ENCODE measurements at places on chromosomes 16 and 17. TPM values are rescaled to one million over a fixed set of nuclear protein-coding genes. Genes with fewer than 3 reads are reported as not detected.

DNA sequence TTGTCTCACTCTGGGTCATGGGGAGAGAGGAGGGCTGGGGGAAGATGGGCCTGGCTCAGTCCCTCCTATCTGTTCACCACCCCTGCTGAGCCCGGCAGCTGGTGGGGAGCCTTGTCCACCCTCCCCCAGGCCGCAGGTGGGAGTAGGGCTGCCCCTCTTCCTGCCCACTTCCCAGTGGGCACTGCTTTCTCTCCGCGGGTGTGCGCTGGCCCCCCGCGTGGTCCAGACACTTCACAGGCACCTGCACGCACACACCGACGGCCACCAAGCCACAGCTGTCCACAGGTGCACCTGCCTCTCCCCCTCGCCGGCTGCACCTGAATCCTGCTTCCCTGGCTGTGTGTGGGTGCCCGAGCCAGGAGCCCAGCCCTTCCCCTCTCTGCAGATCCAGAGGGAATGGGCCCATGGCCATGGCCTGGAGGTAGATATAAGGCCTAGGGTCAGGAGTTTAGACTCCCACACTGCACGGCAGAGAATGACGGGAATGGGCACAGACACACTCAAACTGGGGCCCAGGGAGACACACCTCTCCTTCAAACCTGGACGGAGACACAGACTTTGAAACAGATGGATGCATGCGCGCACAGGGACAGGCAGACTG is 2.0 kb downstream of the NHERF2 start:
- no peak for DNase-seq
- peaks cover 4% of the 10 kb centered on the region for H3K4me1 ChIP-seq
- H3K27ac ChIP-seq: no peak overlapping the region
- no peak overlapping the region for H3K4me3 ChIP-seq
- no peaks in the 10 kb centered on the region for H3K36me3 ChIP-seq
- H3K27me3 ChIP-seq: no peaks in the 10 kb centered on the region

Gene CHST5
- polyA plus RNA-seq: not detected

GRCh38 chr16:30974348-30974747 is 10.7 kb upstream of the HSD3B7 start:
- no peaks in the 10 kb centered on the region for H3K27me3 ChIP-seq
- no peak overlapping the region for H3K27ac ChIP-seq
- no peaks in the 10 kb centered on the region for H3K4me1 ChIP-seq
- H3K36me3 ChIP-seq: peaks cover 96% of the 10 kb centered on the region
- no peak overlapping the region for H3K4me3 ChIP-seq

DNA sequence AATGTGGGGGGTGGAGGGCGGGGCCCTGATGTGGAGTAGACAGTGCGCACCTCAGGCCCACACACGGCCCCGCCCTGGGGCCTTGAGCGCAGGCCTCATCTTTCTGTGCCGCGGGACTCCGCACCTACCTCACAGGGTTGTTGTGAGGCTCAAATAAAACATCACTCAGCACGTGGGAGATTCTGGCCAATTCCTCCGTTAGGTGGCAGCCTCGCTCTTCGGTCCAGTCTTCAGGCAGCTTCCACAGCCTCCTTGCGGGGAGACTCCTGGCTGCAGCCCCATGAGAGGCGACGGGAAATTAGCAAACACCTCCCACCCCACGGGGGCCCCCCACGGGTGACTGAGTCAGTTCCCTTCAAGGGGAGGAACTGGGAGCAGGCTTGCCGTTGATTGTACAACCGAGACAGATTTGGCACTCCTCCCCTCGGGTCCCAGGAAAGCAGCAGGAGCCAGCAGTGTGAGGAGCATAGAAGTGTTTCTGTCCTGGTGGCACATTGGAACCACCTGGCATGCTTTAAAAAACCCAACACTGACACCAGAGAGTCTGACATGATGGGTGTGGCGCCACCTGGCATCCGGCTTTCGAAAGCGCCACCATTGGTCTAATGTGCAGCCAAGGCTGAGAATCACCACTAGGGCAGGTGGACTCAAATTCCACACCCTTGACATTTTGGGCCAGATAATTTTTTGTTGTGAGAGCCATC is 7.6 kb downstream of the MRM1 start:
- no peak for DNase-seq
- no peaks in the 10 kb centered on the region for H3K36me3 ChIP-seq
- H3K4me3 ChIP-seq: no peak overlapping the region
- peaks cover 5% of the 10 kb centered on the region for H3K4me1 ChIP-seq

DNA sequence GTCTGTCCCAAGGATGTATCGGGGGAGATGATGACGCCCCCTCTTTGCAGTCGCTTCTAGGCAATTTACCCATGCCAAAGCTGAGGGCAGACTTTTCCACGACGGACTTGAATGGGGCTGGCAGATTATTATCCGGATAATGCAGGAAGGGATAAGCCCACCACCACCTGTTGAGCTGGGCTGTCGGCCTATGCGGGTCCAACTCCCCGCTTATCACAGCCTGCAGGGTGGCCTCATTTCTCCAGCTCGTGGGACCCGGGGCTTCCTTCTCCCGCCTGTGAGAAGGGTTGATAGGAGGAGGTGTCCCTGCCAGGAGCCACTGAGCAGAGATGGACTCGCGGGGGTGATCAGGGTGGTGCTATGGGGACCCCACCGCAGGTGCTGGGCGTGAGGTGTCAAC is 559 bp downstream of the CACNG5 start:
- no peak overlapping the region for H3K27ac ChIP-seq
- H3K27me3 ChIP-seq: peaks cover 4% of the 10 kb centered on the region
- DNase-seq: no peak
- H3K4me3 ChIP-seq: no peak overlapping the region

Gene MYADML2
- polyA plus RNA-seq: not detected

Gene SHISA9
- not detected for polyA plus RNA-seq

Gene SLC2A4
- polyA plus RNA-seq: not detected
